Stimulated activated CD4-positive, alpha-beta T cell treated with anti-CD3 and anti-CD28 coated beads, Interleukin-1b, Interleukin-23, amount 100 ng/mL, for 1 hour (primary cell): ENCODE measurements at places on chromosomes 3 and 15.

DNA sequence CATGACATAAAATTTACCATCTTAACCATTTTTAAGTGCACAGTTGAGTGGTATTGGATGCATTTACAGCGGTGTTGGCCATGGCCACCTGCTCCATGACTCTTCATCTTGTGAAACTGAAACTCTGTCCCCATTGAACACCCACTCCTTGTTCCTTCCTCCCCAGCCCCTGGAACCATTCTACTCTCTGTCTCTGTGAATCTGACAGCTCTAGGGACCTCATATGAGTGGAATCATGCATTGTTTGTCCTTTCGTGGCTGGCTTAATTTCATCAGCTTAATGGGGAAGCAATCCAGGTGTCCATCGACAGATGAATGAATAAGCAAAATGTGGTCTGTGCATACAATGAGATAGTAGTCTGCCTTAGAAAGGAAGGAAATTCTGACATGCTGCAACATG is 42.5 kb downstream of the PLXNA1 start:
- no peak for DNase-seq

- DNase-seq: no peak
Measured at GRCh38 chr15:53454843-53455721, 304.4 kb downstream of the WDR72 start.

GRCh38 chr15:47610736-47611135 is 106.6 kb upstream of the SEMA6D start:
- no peak for DNase-seq

- no peak for DNase-seq
Measured at GRCh38 chr3:56339671-56340070, 128.6 kb downstream of the ERC2 start.

GRCh38 chr3:143677430-143677829 is 170.8 kb downstream of the SLC9A9 start:
- DNase-seq: no peak

- no peak for DNase-seq
Measured at GRCh38 chr3:162704799-162705385, 1208.3 kb downstream of the OTOL1 start.

GRCh38 chr3:111723293-111724215 is 128.4 kb upstream of the ZBED2 start:
- no peak for DNase-seq

DNA sequence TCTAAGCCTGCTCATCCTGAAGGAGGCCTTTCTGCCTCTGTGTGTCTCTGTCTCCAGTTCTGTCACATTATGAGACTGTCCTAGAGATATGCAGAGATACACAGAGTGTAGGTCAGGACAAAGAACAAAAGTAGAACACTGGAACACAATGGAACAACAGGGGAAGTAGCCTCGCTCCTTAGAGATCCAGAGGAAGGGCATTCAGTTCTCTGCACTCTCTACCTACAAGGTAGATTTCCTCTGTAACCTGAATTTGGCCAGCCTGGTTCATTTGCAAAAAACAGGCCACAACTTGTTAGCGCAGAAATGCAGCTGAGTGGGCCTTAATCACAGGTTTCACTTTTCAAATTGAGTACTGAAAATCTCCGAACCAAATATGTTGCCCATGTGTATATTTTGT is 19.4 kb downstream of the NEK10 start:
- DNase-seq: no peak

DNA sequence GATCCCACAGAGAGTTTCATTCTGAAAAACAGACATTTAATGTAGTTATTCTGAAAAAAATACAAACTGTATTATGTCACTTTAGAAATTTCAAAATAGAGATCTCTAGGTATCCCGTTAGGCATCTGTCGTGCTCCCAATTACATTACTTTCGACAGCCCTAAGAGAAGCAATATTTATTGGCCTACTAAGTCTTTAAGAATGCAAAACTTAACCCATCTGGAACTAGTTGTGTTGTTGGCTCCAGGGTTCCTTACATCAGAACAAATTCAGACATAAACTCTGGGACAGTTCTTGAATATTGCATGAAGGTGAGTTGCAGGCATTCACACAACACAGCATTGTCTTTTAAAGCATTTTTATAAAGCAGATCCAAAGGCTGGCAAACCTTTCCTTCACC is 498.4 kb downstream of the FHIT start:
- DNase-seq: no peak

DNA sequence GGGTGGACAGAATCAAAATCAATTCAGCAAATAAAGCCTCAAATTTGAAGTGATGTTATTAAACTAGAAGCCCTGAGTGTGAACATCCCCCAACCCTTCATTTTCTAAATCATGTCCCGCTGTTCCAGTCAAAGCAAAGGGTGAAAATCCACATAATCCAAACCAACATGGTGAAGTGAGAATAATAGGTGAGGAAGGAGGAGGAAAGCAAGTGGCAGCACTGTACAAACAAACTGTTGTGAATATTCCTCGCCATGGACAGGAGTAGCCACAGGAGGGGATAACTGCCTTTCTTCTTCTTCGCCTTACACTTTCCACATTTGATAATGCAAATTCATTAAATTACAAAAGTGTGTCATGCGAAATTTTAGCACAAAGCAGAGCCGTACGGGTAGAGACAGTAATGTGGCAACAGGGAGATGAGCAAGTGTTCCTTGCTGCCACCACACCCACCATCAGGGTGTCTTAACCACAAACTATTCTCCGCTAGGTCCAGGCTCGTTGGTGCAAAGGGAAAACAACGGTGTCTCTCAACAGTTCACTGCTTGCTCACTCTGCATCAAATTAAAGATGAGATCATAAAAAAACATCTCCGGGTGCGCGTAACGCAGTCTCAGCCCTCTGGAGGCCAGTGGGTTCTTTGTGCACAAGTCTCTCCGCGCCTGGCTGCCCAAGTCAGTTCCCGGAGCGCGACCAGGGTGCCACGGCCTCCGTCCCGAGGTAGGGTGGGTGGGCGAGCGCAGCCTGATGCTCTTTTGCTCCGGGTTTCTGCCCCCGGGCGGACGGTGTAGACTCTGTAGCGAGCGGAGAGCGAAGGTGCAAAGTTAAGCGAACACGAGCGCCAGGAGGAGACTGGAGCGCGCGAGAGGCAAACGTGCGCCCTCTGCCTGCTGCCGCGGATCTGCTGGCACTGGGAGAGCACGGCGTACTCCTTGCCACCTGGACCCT is 6.7 kb downstream of the EPHA3 start:
- no peak for DNase-seq

- DNase-seq: no peak
Measured at GRCh38 chr15:64630396-64631107, 144.8 kb downstream of the RBPMS2 start.

GRCh38 chr3:181333394-181333793 is 343.9 kb upstream of the DNAJC19 start:
- no peak for DNase-seq

- no peak for DNase-seq
Measured at GRCh38 chr3:114887806-114888205, 259.3 kb downstream of the ZBTB20 start.

- no peak for DNase-seq
Measured at GRCh38 chr3:181279239-181279565, 289.7 kb upstream of the DNAJC19 start.

DNA sequence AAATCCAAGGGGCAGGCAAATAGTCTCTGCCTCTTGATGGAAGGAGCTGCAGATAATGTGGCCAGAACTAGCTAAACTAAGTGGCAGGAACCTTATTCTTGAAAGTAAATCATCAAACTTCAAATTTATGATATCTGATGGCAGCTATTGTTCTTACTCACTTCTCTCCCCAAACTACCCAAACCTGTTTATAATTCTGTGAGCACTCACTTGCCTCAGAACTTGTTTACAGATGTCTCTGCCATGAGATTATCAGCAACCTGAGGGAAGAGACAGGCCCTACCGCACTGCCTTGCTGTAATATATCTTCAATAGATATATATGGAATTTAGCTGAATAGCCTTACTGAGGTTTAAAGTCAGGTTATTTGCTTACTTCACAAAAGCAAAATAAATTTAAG is 2.2 kb upstream of the B3GALNT1 start:
- no peak for DNase-seq

- no peak for DNase-seq
Measured at GRCh38 chr3:196365736-196366135, 27.5 kb upstream of the TM4SF19 start.

DNA sequence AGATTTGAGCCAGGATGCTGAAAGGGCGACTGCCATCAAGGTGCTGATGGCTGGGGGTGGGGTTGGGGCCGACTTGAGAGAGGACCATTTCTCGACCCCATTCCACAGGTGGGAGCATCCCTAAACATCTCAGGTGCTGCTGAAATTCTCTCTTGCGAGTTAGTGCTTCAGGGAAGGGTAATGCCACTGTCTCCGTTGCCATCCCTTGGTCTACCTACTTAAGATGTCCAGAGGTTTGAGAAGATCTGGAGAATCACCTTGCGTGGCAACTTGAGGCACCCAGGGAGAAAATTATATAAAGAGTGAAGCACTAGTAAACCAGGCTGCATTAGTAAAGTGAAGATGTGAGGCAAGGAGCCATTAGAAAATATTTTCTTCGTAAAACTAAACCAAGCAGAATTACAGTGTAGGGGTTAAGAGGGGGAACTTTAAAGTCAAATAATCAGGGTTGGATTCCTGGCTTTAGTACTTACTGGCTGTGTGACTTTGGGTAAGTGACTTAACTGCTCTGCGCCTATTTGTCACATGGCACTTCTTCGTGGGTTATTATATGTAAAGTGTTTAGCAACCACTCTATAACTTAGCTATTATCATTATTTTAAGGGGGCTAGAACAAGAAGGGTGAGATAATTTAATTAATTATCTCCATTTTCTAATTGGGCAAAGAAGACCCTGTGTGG is 662 bp upstream of the RFTN1 start:
- no peak for DNase-seq

GRCh38 chr3:141073580-141073979 is 22.4 kb downstream of the SPSB4 start:
- no peak for DNase-seq

- no peak for DNase-seq
Measured at GRCh38 chr3:35639254-35640186, at the start of gene ARPP21. ARPP21 (plus strand) TSS chr3:35639525; CDS start chr3:35681752, 42,227 bp downstream.

DNA sequence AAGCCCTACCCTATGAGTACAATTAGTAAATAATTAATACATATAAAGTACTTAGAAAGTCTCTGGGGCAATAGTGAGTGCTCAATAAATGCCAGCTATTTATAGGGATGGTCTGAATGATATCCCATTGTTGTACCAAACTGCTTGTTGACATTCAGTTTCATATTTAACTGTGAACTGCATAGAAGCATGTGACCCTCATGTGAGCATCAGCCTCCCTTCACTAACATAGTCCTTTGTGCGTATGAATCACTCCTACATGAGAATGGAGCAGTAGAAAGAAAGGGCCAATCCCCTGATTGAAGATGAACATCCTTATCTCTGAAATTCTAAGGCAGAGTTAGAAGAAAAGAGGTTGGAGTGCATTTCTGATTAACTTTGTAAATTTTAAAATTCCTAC is 68.7 kb upstream of the ATP10A start:
- DNase-seq: no peak

DNA sequence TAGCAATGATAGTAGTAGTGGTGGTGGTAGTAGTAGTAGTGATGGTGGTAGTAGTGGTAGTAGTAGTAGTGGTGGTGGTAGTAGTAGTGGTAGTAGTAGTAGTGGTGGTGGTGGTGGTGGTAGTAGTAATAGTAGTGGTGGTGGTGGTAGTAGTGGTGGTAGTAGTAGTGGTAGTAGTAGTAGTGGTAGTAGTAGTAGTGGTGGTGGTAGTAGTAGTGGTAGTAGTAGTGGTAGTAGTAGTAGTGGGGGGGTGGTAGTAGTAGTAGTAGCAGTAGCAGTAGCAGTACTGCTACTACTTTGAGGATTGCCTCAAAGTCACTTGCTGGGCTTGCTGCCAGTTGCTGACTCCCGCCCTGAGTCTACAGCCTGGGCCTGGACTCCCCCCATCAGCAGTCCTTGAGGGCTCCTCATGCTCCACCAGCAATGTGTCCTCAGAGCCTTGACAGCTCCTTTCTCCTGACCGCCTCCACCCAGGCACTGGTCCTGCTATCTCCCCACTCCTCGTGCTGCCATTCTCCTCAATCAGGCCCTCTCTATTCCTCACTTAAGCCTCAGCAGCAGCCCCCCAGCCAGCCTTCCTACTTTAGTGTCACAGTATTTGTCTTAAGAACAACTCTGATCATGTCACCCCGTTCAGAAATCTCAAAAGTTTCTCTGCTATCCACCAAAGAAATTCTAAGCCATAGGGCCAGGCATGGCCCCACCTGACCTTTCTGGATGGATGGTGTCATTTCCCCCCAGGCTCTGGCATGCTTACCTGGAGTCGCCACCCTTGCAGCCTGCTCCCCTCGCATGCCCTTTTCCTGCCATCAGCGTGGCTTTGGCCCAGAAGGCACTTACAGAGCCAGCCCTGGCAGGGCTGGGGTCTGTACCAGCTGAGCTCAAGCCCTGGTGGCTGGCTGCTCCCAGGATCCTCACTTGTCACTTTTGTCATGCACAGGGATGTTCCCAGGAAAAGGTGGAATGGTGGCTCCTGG is 45.6 kb downstream of the DLEC1 start:
- no peak for DNase-seq

DNA sequence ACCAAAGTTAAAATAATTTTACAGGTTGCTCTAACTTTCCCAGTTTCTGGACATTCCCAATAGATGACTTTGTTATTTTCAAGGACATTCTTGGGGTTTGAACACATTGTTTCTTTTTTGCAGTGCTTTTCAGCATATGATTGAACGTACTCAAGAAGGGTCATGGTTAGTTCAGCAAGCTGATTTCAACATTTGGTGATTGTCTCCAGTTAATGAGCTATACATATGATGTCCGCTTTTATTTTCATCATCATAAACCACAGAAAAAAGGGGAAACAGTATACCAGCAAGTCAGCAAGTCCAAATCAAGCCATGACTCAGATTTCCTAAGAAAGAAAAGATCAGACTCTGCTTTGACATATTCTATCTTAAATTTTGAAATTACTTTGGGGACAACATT is 69.4 kb downstream of the B3GALNT1 start:
- no peak for DNase-seq

GRCh38 chr3:185712337-185712736 is 112.5 kb downstream of the IGF2BP2 start:
- DNase-seq: no peak

DNA sequence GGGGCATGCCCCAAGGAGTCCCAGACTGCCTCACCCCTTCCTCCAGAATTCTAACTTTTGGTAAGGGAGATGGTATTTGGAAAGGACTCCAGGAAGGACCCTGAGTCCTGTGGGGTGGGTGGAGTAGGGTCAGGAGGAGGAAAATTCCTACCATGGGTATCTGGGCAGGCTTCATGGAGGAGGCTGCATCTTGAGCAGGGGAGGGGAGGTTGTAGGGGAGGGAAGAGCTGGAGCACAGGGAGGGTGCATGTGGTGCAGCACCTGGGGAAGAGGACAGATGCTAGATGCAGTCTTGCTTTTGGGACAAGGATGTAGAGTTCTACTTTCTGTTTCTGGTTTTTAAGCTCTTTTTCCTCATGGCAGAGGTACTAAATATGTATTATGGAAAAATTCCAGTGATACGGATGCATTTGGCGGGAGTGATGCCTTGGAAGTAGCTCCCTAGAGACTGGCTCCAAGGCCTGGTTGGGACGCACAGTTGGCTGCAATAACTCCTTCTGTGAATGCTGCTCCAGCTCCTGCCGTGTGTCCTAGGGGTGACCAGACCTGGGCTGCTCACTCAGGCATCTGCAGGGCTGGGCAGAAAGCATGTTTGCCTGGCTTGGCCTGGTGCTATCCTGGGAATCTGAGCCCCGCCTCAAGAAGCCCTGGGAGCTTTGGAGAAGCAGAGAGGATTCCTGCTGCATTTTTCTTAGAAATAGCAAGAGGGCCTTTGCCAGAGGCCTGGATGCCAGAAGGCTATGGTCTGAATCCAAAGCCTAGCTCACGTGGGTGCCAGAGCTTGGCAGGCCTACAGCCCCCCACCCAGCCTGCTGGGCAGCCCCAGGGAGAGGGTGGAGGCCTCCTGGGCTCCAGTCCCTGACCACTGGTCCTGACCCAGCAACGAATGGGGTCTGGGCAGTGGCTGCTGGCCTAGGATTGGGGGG is 10.1 kb downstream of the SEMA3F start:
- DNase-seq: no peak
